ENCODE measurements at places on chromosomes 16 and 17.

- no peak for DNase-seq
Measured at GRCh38 chr16:77589071-77589765, 133.1 kb upstream of the NUDT7 start.

DNA sequence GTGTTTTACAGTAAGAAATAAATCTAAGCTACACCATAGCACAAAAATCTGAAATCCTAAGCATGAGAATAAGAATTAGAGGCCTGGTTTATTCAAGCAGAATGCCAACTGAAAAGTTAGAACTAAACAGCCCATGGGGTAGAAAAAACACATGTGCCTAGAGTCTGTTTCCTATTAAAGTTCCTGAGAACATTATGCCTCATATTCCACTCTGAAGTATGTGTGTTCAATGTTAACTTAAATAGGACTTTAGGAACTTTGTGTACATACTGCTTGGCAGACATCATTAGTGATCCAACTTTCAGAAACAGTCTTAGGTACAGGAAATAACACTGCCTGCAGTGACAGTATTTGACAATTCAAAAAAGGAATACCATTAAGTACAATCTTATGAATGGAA is 18.2 kb downstream of the HEATR6 start:
- DNase-seq, result no peak

DNA sequence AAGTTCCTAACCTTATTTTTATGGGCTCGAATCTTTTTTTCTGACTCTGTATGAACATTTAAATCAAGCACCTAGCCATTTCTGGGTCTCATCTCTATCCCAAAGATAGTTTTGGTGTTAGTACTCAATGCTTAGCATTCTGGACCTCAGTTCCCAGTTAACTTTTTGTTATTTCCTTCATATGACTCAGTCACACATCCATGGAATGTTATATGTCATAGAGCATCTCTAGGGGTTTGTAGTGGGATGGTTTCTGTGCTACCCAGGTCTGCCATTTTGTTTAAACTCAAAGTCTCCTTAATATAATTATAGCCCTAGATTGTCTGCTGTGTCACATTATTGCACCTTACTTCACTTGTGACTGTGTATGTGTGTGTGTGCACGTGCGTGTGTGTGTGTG is 90.1 kb downstream of the EFCAB13 start:
- no peak for DNase-seq

DNA sequence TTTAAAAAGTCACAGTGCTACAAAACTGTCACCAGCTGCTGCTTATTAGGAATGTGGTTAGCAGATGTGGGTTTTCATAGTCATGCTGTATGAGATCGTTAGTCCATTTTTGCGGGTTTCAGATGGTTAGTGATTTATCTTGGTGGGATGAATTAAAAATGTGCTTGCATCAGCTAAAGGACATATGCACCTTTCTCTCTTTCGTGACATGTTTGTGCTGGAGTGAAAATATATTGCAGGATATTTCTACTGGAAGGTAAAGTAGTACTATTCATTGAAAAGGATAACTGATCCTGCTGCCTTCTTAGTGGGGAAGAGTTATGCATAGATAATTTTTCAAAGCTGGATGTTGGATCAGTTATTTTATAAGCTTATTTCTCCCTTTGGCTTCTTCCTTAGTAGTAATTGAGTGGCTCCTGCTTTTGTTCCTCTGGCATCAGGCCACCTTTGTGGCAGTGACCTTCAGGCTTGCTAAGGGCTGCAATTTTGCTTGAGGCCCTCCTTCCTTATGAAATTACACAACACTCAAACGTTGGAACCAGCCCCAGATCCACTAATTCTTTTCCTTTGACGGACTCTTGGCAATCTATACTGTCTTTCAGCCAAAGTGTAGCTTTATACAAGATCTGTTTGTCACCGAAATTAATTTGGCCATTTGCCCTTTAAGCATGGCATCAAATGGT is 7.5 kb upstream of the SNTB2 start:
- DNase-seq, result no peak

- no peak for DNase-seq
Measured at GRCh38 chr17:83145831-83146230, 66.4 kb downstream of the METRNL start.

- DNase-seq, result no peak
Measured at GRCh38 chr17:76914937-76915336, 46.7 kb downstream of the MGAT5B start.

- no peak for DNase-seq
Measured at GRCh38 chr16:21069986-21070385, 80.7 kb downstream of the DNAH3 start.
